ENCODE measurements at places on chromosomes 13 and 19. TPM values are rescaled to one million over a fixed set of nuclear protein-coding genes. Genes with fewer than 3 reads are reported as not detected.
A peak's percentile ranks its signal among the peaks of the same experiment; 100 is the strongest.

Gene KIR3DL2
- total RNA-seq = not detected

Gene FUT3
- 0.09 TPM for total RNA-seq

Gene DCLK1
- total RNA-seq = 71.9 TPM

Gene CPAMD8
- total RNA-seq = 3.2 TPM

Gene FBXO17
- total RNA-seq = 30.7 TPM

Gene ZFP30
- 25.0 TPM for total RNA-seq

Gene EBI3
- 0.53 TPM for total RNA-seq

Gene FPR3
- 0.22 TPM for total RNA-seq

Gene CGB2
- not detected for total RNA-seq

Gene SYNGR4
- not detected for total RNA-seq

Gene LONP1
- total RNA-seq = 34.9 TPM

Gene ITGBL1
- 12.9 TPM for total RNA-seq

Gene RAP2A
- 21.9 TPM for total RNA-seq

Gene GAPDHS
- not detected for total RNA-seq

Gene KANK3
- 12.4 TPM for total RNA-seq

Gene RPL18A
- total RNA-seq = 2,929 TPM

DNA sequence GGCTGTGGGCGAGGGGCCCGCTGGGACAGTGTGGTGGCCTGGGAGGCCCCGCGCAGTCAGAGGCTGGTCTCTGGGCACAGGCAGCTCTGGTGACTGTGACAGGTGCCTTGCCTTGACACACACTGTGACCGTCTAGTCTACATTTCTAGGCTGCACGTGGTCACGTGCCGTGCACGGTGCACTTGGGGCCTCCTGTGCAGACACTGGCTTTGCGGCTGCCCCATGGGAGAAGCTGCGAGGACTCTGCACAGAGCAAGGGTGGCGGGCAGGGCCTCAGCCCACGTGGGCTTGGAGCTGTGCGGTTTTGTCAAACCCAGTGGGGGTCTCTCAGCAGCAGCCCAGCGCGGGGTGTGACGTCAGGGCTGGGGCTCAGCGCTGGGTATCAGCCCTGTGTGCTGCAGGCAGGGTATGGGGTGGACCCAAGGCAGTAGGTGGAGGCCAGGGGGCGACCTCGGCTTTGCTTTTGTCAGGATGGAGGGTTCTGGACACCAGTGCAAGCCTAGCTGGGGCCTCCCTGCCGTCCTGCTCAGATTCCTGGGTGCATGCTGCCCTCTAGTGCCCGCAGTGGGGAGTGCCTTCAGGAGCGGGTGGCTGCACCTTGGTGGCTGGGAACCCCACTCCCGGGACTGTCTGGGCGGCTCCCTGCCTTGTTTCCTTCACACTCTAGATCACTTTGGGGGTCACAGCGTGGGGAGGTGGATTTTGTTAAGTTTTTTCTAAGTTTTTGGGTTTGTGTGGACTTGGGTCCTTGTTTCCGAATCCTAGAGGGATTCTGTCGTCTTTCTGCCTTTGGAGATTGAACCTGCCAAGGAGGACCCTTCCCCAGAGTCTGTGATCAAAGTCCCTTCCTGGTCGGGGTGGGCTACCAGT is 62.6 kb downstream of the KDM4B start:
- peak; percentile 83 for DNase-seq
- peaks cover 24% of the 10 kb centered on the region for H3K36me3 ChIP-seq
- no peak overlapping the region for H3K4me3 ChIP-seq
- peaks cover 64% of the 10 kb centered on the region for H3K4me1 ChIP-seq
- H3K27ac ChIP-seq = no peak overlapping the region
- H3K27me3 ChIP-seq = no peaks in the 10 kb centered on the region

DNA sequence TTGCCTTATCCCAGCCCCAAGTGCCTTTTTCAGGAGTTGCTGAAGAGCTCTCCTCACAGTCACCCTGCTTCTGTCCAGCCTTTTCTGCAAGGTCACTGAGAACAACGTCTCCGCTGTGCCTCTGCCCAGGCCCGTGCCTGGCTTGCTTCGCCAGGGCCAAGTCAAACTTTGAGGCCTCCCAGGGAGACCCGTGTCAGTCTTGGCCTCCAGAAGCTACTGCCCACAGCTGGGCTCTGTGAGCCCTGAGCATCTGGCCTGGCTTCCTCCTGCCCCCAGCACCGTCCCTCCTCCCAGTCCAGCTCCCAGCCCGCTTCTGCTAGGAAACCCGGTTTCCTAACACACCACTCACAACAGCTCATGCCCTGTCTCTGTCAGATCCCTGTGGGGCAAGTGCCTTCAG is 165.9 kb downstream of the TEX29 start:
- no peak overlapping the region for H3K4me3 ChIP-seq
- peaks cover 5% of the 10 kb centered on the region for H3K4me1 ChIP-seq
- H3K36me3 ChIP-seq = no peaks in the 10 kb centered on the region
- no peak for DNase-seq
- peaks cover 16% of the 10 kb centered on the region for H3K27me3 ChIP-seq

DNA sequence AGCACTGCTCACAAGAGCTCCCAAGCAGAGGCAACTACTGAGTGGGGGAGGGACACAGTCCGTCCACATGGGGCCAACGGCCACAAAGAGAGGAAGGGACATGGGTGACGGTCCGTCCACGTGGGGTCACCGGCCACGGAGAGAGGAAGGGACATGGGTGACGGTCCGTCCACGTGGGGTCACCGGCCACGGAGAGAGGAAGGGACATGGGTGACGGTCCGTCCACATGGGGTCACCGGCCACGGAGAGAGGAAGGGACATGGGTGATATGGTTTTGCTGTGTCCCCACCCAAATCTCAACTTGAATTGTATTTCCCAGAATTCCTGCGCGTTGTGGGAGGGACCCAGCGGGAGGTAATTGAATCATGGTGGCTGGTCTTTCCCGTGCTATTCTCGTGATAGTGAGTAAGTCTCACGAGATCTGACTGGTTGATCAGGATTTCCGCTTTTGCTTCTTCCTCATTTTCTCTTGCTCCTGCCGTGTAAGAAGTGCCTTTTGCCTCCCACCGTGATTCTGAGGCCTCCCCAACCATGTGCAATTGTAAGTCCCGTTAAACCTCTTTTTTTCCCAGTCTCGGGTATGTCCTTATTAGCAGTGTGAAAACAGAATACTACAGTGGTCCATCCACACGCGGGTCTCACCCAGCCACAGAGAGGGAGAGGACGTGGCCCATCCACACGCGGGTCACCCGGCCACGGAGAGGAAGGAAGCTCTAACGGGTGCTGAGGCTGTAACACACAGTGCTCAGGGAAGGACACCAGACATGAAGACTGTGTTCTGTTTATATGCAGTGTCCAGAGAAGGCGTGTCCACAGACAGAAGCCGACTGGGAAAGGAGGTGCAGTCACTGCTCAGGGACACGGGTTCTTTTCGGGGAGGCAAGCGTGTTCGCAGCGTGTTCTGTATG is 48.5 kb downstream of the GAS6 start:
- peaks cover 7% of the 10 kb centered on the region for H3K27me3 ChIP-seq
- H3K27ac ChIP-seq = no peak overlapping the region
- DNase-seq = peak; percentile 36
- no peak overlapping the region for H3K4me3 ChIP-seq
- H3K36me3 ChIP-seq = no peaks in the 10 kb centered on the region
- peaks cover 13% of the 10 kb centered on the region for H3K4me1 ChIP-seq

GRCh38 chr13:98450539-98451111 is 126.3 kb downstream of the STK24 start:
- peaks cover 47% of the 10 kb centered on the region for H3K4me1 ChIP-seq
- peaks cover 51% of the 10 kb centered on the region for H3K36me3 ChIP-seq
- no peak overlapping the region for H3K27ac ChIP-seq
- no peak overlapping the region for H3K4me3 ChIP-seq
- no peaks in the 10 kb centered on the region for H3K27me3 ChIP-seq
- peak; percentile 49 for DNase-seq

DNA sequence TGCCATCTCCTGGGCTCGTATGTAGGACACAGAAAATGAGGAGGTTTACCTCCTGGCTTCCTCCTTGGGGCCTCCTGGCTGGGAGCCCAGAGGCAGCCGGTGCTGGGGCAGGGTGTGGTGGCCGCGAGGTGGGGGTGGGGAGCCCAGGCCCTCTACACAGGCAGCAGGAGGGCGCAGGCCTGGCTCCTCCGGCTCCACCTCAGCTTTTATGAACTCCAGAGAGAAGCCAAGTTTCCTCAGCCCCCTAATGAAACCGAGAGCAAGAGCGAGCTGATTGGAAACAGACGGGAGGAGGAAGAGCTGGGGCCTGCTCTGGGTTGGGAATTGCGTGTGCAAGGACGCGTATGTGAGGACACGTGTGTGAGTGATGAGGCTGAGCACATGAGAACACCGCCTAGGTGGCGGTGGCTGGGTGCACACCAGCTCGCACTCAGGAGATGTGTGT is 23.1 kb downstream of the LYL1 start:
- no peaks in the 10 kb centered on the region for H3K27me3 ChIP-seq
- H3K36me3 ChIP-seq = peaks cover 66% of the 10 kb centered on the region
- peak; percentile 95 for DNase-seq

GRCh38 chr19:3984584-3984907 is 717 bp downstream of the EEF2 start:
- H3K4me3 ChIP-seq = peak overlapping the region; percentile 98
- peaks cover 48% of the 10 kb centered on the region for H3K36me3 ChIP-seq
- peak overlapping the region; percentile 90 for H3K27ac ChIP-seq
- peak; percentile 47 for DNase-seq

GRCh38 chr13:23433171-23434153 is at the start of gene SACS:
TSS of gene SACS (minus strand) at chr13:23433702. CDS start at chr13:23411239, 22,463 bp downstream.
- peaks cover 3% of the 10 kb centered on the region for H3K36me3 ChIP-seq
- peak within 1 kb of the TSS; percentile 71 for H3K4me3 ChIP-seq
- peaks cover 23% of the 10 kb centered on the region for H3K4me1 ChIP-seq
- H3K27ac ChIP-seq = peak within 1 kb of the TSS; percentile 90

- H3K4me3 ChIP-seq = no peak overlapping the region
- no peak for DNase-seq
- H3K27ac ChIP-seq = no peak overlapping the region
- no peaks in the 10 kb centered on the region for H3K4me1 ChIP-seq
- peaks cover 8% of the 10 kb centered on the region for H3K27me3 ChIP-seq
Measured at GRCh38 chr19:29587518-29587986, 18.5 kb upstream of the POP4 start.

GRCh38 chr19:718251-718951 is 9.7 kb downstream of the PALM start:
- no peak overlapping the region for H3K4me3 ChIP-seq
- peaks cover 19% of the 10 kb centered on the region for H3K27me3 ChIP-seq
- peak overlapping the region; percentile 65 for H3K27ac ChIP-seq
- H3K36me3 ChIP-seq = no peaks in the 10 kb centered on the region
- DNase-seq = peak; percentile 49

DNA sequence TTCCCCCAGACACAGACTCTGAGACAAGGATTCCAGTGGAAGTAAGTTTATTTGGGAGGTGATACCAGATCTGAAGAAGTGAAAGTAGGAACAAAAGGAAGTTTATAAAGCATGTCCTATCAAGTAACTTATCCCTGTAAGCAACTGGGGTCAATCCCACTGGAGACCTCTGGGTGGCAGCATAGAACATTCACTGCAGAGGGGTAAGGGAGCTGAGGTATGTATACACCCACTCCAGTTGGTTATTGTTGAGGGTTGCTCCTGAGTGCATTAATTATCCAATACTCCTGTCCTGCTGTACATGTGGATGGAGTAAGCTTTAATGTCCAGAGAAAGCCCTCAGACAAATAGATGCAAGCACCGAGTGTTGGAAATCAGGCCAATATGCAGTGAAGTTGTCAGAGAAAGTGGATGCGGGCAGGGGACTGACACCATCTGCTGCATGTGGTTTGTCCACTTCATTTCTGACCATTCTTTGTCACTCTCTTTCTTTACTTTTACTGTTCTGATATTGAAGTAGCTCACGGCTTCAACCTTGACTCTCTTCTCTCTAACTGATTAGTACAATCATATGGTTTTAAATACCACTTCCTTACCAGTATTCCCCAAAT is 46.7 kb downstream of the NOTCH3 start:
- H3K4me1 ChIP-seq = no peaks in the 10 kb centered on the region
- no peak for DNase-seq
- H3K4me3 ChIP-seq = no peak overlapping the region
- peaks cover under 1% of the 10 kb centered on the region for H3K36me3 ChIP-seq
- H3K27me3 ChIP-seq = no peaks in the 10 kb centered on the region

DNA sequence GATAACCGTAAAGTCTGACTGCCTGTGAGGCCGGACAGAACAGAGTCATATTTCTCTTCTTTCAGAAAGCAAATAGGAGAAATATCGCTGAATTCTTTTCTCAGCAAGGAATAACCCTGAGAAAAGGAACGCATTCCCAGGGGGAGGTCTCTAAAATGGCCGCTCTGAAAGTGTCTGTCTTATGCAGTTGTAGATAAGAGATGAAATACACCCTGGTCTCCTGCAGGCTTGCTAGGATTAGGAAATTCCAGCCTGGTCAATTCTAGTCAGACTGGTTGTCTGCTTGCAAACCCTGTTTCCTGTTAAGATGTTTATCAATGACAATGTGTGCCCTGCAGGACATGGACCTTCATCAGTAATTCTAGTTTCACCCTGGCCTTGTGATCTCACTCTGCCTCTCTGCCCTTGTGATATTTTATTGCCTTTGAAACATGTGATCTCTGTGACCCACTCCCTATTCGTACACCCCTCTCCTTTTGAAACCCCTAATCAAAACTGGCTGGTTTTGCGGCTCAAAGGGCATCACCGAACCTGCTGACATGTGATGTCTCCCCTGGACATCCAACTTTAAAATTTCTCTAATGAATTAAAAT is 934.8 kb upstream of the SPRY2 start:
- no peak for DNase-seq
- no peak overlapping the region for H3K27ac ChIP-seq
- no peak overlapping the region for H3K4me3 ChIP-seq
- H3K27me3 ChIP-seq = no peaks in the 10 kb centered on the region
- H3K4me1 ChIP-seq = no peaks in the 10 kb centered on the region

DNA sequence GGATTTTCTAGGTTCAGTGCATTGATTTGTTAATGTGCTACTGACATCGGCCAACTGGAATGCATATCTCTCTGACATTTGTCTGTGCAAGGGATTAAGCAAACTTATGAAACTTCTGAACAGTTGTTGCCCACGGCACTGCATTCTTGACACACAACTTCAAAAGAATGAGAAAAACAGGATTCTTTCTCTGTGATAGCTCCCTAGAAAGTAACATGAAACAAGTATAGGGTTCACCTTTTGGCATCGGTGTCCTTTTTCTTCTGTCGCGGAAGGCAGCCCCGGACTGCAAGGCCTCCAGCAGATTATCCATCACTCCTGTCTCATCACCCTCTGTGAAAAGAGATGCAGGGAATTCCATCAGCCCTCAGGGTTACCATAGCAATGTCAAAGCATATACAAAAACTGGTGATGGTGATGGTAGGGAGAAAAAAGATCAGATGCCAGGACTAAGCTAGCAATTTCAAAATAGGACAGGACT is 389.2 kb downstream of the DIAPH3 start:
- H3K27ac ChIP-seq = peak overlapping the region; percentile 62
- peaks cover 4% of the 10 kb centered on the region for H3K4me1 ChIP-seq
- DNase-seq = peak; percentile 82
- no peaks in the 10 kb centered on the region for H3K27me3 ChIP-seq
- H3K36me3 ChIP-seq = no peaks in the 10 kb centered on the region
- H3K4me3 ChIP-seq = no peak overlapping the region

All from muscle of leg (tissue), 16 donors.